ENCODE measurements at places on chromosomes 16 and 17. TPM values are rescaled to one million over a fixed set of nuclear protein-coding genes. Genes with fewer than 3 reads are reported as not detected.

DNA sequence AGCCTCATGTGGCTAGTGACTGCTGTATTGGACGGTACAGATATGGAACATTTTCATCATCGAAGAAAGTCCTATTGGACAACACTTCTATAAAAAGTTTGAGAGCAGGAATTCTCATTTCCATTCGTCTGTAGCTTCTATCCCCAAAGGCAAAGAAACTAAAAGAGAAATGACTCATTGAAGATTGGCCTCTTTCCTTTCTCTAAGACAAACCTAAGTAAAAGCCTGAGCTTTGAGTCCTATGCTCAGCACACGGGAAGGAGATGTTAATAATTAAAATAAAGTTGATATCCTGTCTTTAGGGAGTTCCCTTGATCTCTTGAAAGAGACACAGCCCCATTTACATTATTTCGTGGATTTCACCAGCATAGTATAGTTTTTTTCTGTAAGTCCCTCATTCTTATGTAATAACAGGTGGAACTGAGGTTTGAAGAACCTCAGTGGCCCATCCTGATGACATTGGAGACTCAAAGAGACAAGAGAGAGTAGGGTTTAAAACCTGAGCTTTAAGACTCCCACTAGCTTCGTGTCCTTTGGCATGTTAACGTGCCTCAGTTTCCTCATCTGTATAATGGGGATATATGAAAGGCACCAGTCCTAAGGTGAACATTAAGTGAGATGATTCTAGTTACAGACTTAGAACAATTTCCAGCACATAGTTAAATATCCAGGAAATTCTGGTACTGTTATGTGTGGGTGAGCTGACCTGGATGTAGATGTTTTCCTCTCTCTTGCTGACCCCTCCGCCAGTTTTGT lies 174.0 kb downstream of the IRX3 start:
- no peak for DNase-seq

DNA sequence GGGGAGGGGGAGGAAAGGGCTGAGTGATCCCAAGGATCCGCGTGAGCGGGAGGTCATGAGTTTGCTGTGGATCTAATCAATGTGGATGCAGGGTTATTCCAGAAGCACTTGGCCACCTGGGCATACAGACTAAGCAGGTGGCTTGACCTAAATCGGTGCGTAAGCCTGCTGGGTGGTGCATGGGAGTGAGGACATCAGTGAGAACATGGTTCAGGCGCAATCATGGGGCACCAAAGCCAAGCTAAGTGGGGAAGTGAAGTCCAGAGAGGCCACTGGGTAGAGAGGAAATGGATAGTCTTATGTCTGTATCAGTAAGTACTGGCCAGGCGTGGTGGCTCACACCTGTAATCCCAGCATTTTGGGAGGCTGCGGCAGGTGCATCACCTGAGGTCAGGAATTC lies 18.9 kb upstream of the MFSD6L start:
- DNase-seq, result no peak

DNA sequence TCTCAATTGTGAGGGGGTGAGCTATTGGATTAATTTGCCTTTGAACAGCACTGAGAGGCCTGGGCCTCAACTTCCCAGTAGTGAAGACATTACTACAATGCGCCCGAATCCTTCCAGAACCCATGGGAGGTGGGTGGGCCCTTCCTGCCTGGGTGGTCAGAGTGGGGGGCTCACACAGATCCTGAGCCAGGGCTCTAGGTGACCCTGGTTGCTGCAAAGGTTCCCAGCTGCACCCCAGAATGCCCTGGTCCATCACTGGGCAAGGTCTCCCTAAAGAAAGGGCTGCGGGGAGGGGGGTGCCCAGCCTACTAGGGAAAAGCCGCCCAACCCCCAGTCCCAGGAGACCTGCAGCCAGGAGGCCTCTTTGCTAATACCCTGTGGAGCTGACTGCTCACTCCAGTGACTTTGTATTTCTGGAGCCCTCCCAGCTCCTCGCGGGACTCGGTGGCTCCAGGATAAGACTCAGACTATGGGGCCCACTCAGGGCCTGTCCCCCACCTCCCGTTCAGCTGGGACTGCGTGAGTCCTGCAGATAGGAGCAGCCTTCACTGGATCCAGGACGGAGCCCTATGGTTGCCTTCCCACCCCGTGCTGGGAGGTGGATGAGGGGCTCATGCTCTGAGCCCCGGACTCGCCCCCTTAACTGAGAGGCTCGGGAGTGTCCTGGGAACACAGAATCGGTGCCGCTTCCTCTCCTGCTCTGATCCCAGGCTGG lies 40.2 kb downstream of the SLC7A5 start:
- peak; percentile 63 for DNase-seq

DNA sequence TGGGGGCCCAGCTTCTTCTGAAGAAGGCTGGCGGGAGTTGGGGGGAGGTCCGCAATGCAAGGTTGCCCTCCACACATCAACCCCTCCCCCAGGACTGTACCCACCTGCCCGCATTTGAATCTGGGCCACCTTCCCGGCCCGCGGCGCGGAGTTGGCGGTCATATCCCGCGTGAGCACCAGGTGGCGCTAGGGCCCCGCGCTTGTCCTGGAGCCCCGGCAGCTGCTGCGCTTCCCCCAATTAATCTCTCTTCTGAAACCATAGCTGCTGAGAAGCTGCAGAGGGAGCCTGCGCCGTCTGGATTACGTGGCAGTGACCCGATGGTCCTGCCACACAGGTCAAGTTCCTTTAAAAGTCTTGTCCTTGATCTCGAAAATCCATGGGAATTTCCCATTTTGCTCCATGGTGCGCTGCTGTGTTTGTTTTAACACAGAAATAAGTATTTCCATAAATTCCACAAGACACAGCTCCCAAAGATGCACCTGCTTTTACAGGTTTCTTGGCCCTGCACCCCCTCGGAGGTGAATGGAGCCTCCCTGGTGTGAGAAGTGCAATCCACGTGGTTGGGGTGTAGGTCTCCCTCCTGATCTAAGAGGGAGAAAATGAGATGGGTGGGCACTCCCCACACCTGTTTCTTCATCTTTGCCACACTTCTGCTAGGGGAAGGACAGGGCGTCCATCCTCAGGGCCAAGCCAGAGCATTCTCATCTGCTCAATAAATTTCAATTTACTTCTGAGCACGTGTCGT lies 22.1 kb downstream of the COX4I1 start:
- peak; percentile 74 for DNase-seq

GRCh38 chr17:57540596-57540995 lies 204.5 kb downstream of the CCDC182 start:
- no peak for DNase-seq

- DNase-seq, result no peak
Observed at GRCh38 chr16:49600976-49601375, 227.4 kb downstream of the C16orf78 start.

- DNase-seq, result no peak
Observed at GRCh38 chr17:60077672-60078519, 825 bp downstream of the HEATR6 start.

DNA sequence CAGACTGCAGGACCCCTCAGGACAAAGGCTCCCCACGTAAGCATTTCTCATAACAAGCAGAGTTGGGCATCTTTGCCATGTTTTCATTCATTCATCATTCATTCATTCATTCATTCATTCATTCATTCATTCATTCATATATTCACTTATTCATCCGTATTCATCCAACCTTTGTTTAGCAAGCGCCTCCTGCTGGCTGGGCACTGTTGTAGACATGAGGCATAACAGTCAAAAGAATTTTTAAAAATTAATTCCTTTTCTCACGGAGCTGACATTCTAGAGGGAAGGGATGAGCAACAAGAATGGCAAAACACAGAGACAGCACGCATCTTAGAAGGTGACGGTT lies 351.7 kb upstream of the TNRC6C start:
- DNase-seq, result no peak

GRCh38 chr17:48568499-48569239 lies 9.5 kb downstream of the HOXB4 start:
- DNase-seq, result peak; percentile 52

DNA sequence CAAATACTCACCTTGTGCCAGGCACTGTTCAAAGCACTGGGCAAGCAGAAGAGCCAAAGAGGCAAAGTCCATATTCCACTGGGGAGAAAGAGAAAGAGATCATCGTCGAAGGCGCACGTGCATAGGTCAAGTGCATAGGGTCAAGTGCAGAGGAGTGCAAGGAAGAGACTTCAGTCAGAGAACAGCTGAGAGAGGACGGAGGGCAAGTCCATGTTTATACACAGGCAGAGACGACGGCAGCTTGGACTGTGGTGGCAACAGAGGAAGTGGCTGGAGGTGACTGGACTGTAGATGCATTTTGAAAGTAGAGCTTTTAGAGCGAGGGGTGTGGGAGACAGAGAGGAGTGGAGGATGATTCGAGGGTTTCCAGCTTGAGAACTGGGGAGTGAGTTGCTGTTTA lies 74.7 kb upstream of the SDK2 start:
- no peak for DNase-seq

GRCh38 chr16:65154321-65154720 lies 32.5 kb upstream of the CDH11 start:
- peak; percentile 11 for DNase-seq

- no peak for DNase-seq
Observed at GRCh38 chr17:39808409-39808997, 55.6 kb downstream of the IKZF3 start.

Gene YBX2
- 1.6 TPM for total RNA-seq

Gene KRT15
- total RNA-seq, result not detected

Gene ACE
- 2.6 TPM for total RNA-seq

Gene PDP2
- 42.0 TPM for total RNA-seq

All from A673 (cell line).